ENCODE measurements at places on chromosomes 6 and 20. TPM values are rescaled to one million over a fixed set of nuclear protein-coding genes. Genes with fewer than 3 reads are reported as not detected.

DNA sequence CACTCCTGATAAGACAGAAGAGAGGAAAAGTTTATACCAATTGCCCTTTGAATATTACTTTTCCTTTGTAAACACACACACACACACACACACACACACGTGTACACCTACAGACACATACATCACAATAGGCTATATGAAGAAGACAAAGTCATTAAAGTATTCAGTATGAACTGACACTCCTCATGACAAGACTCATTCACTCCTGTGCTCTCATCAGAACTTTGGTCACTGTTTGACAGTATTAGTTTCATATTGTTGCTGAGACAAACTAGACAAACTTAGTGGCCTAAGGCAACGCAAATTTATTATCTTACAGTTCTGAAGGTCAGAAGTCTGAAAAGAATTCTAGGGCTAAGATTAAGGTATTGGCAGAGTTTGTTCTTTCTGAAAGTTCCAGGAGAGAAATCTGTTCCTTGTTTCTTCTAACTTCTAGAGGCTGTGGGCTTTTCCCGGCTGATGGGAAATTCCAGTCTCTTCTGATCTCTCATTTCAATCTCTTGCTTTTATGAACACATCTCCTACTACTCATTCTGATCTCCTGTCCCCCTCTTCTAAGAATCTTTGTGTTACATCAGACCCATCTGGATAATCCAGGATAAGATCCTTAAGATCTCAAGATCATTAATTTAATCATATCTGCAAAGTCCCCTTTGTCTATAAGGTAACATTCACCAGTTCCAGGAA, 171.3 kb downstream of the HACE1 start:
- DNase-seq = no peak
- no peaks in the 10 kb centered on the region for H3K4me1 ChIP-seq
- H3K36me3 ChIP-seq = no peaks in the 10 kb centered on the region
- H3K27ac ChIP-seq = no peak overlapping the region

DNA sequence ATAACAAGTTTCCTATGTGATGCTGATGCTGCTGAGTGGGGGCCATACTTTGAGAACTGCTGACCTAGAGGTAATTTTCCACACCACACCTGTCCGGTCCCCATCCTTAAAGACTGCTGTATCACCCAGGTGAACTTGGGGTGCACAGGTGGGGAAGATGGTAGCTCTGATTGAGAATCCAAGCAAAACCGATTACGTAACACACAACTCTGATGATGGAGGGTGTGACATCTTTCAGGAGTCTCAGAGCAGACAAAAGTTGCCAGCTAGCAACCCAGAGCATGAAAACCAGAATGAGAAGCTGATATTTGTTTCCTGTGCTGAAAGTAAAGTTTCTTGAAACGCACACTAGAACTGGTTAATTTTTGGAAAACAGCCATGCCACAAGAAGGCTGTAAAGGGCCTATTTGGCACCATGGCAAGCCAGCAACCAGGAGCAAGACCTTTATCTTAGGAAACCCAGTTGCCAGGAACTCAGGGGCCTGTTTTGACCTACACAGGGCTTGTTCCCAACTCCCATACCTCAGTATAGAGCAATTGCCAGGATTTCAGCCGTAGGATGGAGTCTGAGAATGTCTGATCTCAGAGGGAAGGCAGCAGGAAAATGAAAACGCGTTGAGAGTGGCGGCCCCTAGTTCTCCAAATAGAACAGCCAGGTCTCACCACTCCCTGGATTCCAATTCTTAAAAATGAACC, 21.6 kb upstream of the TBC1D7 start:
- H3K4me3 ChIP-seq = no peak overlapping the region
- no peaks in the 10 kb centered on the region for H3K27me3 ChIP-seq

SLC22A16 gene
- total RNA-seq = not detected

DNA sequence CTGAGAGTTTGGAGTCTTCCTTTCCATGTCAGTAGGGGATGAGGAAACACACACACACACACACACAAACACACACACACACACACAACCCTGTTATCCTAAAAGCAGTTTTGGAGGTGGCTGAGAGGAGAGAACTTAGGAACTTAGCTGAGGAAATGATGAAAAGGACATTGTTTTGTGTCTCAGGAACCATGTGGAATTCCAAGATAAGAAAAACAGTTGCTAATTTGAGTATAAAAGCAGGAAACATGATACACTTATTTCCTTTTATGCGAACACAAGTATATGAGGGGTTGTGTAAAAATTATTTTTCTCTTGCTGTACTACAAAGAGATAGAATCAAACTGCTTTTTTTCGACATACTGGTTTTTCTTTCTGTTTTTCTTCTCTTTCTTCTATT, at the start of gene MYCT1:
Gene MYCT1 (plus strand): TSS at position 264 of the 400 bp plus-strand sequence. CDS start 6 bp downstream, at position 270.
- H3K36me3 ChIP-seq = no peaks in the 10 kb centered on the region
- DNase-seq = no peak
- no peak within 1 kb of the TSS for H3K27ac ChIP-seq
- H3K4me1 ChIP-seq = no peaks in the 10 kb centered on the region

KCNK15 gene
- 2.5 TPM for total RNA-seq

- DNase-seq = no peak
- H3K36me3 ChIP-seq = peaks cover 49% of the 10 kb centered on the region
- H3K4me1 ChIP-seq = no peaks in the 10 kb centered on the region
- no peaks in the 10 kb centered on the region for H3K27me3 ChIP-seq
- H3K27ac ChIP-seq = no peak overlapping the region
These were observed 86.8 kb upstream of the MPC1 start for GRCh38 chr6:166469426-166469961.

GRCh38 chr20:23129891-23130621, 43.9 kb upstream of the CD93 start:
- peaks cover 12% of the 10 kb centered on the region for H3K4me1 ChIP-seq
- DNase-seq = no peak
- no peaks in the 10 kb centered on the region for H3K27me3 ChIP-seq
- no peaks in the 10 kb centered on the region for H3K36me3 ChIP-seq
